ENCODE measurements at places on chromosomes 16 and 17.

- DNase-seq, result no peak
Observed at GRCh38 chr16:31706925-31707324, 166.7 kb upstream of the ZNF267 start.

- DNase-seq, result no peak
Observed at GRCh38 chr17:42639525-42640113, 19.5 kb upstream of the TUBG2 start.

DNA sequence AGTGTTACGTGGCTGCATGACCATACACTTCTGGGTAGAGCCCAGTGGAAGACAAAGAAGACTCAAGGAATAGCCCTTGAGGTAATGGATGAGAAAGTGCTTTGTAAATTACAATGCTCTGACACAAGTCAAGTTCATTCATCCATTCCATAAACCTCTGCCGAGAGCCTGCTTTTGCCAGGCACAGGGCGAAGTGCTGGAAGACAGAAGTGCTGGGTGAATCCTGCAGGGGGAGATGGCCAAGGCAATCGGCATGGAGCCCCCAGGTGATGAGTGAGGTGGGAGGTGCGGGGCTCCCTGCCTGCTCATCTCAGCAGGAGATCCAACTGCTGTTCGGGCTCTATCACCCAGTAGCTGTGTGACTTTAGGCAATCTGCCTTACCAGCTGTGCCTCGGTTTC lies 2.8 kb upstream of the SOCS3 start:
- no peak for DNase-seq

DNA sequence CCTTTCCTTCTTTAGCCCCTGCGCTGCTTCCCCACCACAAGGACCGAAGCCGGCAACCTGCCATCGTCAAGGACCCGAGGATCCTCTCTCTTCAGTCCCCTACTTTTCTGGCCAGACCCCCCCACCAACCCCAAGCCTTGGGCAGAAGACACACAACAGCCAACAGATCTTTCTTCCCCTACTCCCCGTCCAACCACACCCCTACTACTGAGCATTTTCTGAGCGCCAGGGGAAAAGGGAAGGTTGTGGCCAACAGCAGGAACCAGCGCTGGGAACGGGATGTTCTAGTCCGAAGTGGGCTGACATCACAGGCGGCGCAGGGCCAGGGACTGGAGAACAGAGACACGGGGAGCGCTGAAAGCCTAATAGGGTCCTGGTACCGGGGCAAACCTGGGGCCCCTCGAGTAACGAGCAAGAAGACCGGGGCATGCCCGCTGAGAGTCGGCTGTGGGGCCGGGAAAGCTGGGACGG lies 528 bp downstream of the PER1 start:
- DNase-seq, result no peak

GRCh38 chr17:4342535-4342934 lies 23.9 kb downstream of the UBE2G1 start:
- DNase-seq, result no peak

GRCh38 chr16:29702269-29702668 lies 23.3 kb downstream of the QPRT start:
- DNase-seq, result no peak

- no peak for DNase-seq
Observed at GRCh38 chr17:38967290-38967738, at the start of gene FBXO47. TSS of gene FBXO47 (minus strand) at chr17:38967403. CDS start at chr17:38963025, 4,378 bp downstream.

DNA sequence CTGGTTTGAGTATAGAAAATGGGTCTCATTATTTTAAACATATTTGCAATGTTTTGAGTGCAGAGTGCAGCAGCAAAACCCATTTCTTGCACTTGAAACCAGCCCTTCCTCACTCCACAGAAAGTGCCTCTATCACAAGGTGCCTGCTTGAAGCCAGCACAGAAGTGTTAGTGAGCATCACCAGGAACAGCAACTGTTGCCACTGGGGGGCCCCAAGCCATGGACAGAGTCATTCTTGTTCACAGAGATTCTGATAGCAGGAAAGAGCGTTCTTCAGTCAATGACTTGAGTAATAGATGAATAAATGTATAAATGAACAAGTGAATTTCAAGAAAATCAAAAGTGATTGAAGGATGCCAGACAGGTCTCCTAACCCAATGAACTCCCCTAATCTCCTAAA lies 45.6 kb downstream of the CHD9NB start:
- DNase-seq, result no peak

- DNase-seq, result no peak
Observed at GRCh38 chr17:57166803-57167202, 81.8 kb downstream of the AKAP1 start.

DNA sequence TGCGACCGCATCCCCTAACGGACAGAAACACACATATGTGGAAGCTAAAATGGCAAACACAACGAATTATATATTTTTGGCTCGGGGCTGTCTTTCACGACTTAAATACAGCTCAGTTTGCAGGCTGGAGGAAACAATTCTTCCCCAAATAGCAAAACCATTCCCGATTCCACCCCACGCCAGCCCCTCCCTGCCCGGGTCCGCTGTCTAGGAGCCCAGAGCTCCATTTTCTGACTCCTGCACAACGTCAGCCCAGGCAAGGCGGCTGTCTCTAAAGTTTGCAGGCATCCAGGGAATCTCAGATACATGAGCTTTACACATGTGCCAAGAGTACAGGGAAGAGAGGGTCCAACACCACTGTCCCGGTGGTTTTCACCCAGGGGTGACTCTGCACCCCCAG lies 110.5 kb downstream of the ADCY9 start:
- no peak for DNase-seq

DNA sequence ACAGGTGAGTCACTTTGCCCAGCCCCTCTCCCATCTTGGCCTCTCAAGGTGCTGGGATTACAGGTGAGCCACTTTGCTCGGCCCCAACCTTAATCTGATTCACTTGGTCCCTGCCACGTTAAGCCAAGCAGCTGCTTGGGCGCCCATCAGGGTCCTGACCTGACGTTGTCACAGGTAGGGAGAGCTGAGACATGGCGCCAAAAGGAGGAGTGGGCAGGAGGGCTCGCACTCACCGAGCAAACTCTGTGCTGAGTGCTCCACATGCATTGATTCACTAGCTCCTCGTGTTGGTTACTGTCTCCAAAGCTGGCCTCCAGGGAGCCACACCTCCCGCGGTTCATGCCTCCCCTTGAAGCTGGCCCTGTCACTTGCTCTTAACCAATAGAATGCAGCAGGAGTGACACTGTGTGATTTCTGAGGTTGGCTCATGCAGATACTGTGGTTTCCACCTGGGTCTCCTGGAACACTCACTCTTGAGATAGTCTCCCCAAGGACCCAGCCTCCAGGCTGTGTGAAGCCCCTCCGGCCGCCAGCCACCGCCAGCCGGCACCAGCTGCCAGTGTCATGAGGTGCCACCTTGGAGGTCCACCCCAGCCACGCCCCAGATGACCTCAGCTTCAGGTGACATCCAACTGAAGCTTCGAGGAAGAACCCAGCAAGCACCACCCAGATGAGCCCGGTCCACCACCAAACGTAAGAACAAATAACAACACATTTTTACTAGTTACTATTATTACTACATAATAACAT lies 223.0 kb downstream of the GSG1L start:
- DNase-seq, result no peak

DNA sequence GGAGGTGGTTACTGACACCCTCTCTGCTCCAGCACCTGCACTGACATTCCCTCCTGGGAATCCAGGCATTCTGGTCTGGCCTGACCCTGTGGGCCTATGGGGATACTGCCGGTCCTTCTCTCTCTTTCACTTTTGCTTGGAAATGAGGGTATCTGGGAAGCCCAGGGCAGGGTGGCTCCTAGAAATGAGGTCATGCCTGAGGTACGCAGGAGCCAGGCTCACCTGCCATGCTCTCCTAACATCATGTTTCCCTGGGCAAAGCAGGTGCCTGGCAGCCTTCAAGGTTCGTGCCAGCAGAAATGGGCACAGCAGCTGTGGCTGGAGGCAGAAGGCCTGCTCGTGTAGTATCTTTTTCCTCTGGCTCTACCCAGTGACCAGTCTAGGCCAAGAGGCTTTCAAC lies 3.3 kb downstream of the ITGA3 start:
- DNase-seq, result no peak

GRCh38 chr17:49252148-49252695 lies 21.6 kb upstream of the PHOSPHO1 start:
- DNase-seq, result no peak

DNA sequence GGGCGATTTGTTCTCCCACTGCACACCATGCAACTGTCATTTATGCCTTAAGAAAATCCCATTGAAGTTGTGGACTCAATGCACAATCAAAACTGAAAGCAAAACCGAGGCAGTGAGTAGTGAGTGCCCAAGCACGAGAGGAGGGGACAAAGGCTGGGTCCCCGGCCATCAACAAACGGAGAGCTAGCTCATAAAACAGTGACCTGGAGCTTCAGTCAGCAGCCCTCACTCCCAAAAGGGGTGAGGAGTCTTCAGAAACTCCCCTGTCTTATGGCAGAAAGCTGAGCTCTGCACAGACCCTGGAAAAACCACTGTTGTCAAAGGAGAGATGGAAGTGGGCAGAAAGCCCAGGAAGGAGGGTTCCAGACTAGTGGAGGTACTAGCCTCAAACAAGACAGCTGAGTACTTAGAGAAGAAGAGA lies 96.9 kb downstream of the ADCY9 start:
- no peak for DNase-seq

DNA sequence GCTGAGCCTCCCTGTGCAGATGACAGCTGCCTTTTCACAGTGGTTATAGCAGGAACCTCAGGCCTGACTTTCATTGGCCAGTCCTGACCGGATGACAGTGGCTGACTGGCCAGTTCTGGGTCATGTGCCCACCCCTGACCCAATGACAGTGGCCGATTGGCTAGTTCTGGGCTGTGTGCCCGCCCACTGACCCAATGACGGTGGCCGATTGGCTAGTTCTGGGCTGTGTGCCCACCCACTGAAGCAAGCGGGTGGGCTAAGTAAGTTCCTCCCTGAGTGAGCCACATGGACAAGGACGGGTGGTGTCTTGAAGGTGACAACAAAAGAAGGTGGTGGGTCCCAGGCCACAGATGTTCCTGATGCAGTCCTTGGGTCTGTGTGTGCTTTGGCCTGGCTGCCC lies 9.5 kb downstream of the DEF8 start:
- DNase-seq, result no peak

DNA sequence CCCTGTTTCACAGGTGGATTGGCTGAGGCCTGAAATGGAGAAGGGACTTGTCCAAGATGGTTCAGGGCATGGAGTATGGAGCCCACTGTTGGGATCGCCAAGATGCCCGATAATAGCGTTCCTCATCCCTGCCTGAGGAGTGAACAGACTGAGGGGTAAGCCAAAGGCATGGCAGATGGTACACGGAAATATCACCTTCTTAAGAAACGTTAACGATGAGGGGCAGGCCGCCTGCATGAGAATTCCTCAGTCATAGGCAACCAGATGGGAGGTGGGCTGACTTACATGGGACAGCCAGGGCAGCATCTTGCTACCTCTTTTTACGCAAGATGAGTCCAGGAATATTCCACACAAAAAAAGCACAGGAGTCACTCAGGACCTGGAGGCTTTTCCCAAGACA lies 188.1 kb downstream of the CCDC182 start:
- no peak for DNase-seq

DNA sequence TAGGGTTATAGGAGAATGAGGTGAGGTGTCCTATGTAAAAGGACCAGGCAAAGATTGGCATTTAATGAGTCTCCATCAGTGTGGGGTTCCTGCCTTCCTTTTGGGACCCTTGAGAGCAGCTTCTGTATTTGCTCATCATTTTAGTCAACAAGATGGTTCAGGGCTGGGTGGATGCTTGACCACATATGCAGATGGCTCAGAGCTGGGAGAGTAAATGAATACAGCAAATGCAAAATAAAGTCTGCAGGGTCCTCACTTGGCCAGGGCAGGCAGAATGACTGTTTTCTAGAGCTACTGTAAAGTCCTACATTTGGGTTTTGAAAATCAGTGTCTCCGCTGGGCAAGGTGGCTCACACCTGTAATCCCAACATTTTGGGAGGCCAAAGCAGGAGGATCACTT lies 57.2 kb upstream of the ETV4 start:
- no peak for DNase-seq

GRCh38 chr17:57751348-57751971 lies 6.4 kb upstream of the CCDC182 start:
- no peak for DNase-seq

DNA sequence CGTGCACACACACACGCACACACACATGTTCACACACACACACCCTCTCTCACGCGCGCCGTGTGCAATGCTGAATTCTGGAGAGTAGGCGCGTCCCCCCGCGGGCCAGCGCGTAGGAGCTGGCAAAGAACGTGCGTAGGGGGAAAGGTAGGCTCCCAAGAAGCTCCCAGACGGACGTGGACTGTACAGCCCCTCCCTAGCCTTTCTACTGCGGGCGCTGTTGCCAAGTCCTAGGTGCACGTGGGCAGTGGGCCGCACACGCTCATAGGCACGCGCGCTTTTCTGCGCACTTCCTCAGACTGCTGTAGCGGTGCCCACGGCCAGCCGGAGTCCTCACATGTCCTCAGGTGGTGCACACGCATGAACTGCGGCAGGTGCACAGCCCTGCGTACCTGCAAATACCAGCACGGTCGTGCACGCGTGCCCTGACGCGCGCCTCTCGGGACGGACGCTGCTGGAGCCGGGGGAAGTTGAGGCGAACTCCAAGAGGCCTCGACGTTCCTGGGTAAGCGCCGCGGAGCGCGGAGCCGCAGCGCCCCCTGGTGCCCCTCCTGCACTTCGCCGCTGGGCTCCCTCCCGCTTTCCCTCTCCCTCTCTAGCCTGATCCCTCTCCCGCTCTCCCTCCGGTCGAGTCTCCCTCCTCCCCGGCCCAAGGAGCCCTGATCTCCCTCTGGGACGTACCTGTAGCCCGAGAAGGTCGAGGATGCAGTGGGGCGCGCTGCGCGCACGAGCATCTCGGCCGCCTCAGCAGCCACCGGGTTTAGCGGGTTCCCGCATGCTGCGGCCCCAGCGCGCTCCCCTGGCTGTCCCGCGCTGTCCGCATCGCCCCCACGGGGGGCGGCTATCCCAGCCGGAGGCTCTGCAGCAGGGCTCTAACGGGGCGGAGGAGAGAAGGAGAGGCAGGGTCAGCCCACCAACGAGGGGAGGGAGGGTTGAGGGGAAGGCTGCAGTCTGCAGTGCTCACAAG lies 749 bp downstream of the GRIN2A start:
- DNase-seq, result peak; percentile 19

GRCh38 chr17:76014925-76015261 lies 12.2 kb downstream of the EVPL start:
- no peak for DNase-seq

GRCh38 chr16:1088295-1089170 lies 7.5 kb downstream of the C1QTNF8 start:
- no peak for DNase-seq

DNA sequence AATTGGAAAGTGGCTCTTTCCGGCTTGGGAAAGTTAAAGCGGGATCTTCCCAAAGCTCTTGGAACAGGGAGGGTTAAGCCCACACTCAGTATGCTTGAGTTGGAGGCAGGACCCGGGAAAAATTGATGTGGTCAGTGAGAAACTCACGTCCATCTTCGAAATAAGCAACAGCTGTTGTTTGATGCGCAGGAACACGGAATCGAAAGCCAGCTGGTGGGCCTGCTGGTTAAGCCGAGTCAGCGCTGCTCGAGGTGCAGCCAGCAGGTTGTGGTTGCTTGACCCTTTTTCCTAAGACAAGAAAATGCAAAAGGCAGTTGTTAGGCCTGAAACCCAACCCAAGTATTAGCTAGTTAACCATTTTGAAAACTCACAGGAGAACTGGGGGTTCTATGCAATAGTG lies 49.4 kb downstream of the COG7 start:
- peak; percentile 31 for DNase-seq

- no peak for DNase-seq
Observed at GRCh38 chr17:66214884-66215528, 14.2 kb downstream of the APOH start.

- DNase-seq, result no peak
Observed at GRCh38 chr16:3004319-3004718, 8.4 kb upstream of the CLDN9 start.

GRCh38 chr16:85853547-85854545 lies 45.1 kb upstream of the IRF8 start:
- DNase-seq, result no peak

- no peak for DNase-seq
Observed at GRCh38 chr17:76009969-76010661, 9.5 kb downstream of the CDK3 start.
